Right renal cortex interstitium (tissue), 3 donors: ENCODE measurements at places on chromosomes 3 and 15. TPM values are rescaled to one million over a fixed set of nuclear protein-coding genes. Genes with fewer than 3 reads are reported as not detected.
A peak's percentile ranks its signal among the peaks of the same experiment; 100 is the strongest.

The DENND6A gene
- 29.6 TPM for polyA plus RNA-seq

The NTRK3 gene
- 10.9 TPM for polyA plus RNA-seq

The PP2D1 gene
- polyA plus RNA-seq = 0.49 TPM

DNA sequence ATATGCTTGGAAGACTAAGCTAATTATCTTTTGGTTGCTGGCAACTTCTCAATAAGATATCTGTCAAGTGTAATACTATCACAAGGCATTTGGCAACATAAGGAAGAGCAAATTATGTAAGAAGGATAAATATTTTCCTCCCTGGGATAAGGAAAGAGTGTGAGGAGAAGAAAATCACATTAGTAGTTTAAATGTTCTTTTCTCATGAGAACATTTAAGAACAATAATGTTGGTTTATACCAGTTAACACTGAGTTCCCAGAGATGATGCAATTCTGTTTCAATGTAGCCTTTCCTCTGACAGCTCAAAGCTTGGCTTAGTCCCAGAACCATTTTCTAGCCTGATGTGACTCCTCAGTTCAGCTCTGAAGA, 66.1 kb upstream of the NPHP3 start:
- no peak for DNase-seq

DNA sequence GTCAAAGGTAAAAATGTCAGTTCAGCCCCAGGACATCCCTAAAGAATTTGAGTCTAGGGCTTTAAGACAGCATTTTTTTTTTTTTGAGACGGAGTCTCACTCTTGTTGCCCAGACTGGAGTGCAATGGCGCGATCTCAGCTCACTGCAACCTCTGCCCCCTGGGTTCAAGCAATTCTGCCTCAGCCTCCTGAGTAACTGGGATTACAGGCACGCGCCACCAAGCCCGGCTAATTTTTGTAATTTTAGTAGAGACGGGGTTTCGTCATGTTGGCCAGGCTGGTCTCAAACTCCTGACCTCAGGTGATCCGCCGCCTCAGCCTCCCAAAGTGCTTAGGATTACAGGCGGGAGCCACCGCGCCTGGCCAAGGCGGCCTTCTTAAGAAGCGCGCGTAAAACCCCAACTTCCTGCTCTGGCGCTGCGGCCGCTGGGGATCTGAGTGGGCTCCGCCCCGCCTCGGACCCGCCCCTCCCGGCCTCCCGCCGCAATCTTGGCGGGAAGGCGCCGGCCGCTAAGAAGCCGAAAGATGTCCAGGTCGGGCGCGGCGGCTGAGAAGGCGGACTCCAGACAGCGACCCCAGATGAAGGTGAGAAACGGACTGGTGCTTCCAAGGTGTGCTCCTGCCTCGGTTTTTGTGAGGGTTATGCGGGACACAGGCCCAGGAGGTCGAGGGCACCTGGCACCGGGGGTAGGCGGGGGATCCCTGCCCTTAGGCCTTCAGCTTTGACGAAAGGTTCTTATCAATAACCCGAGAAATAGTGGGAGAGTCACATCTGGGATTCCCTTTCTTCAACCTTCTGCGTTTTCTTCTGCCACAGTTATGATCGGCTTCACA, at the start of gene WDR76:
Gene WDR76 (plus strand): TSS at position 495 of the 834 bp plus-strand sequence. CDS start 31 bp downstream, at position 526.
- peak; percentile 66 for DNase-seq

GRCh38 chr3:186160691-186161243, 51.9 kb upstream of the ETV5 start:
- no peak for DNase-seq

GRCh38 chr3:179670311-179670710, 17.5 kb downstream of the USP13 start:
- DNase-seq = no peak
